HT1080 (cell line): ENCODE measurements at places on chromosomes 4 and X. TPM values are rescaled to one million over a fixed set of nuclear protein-coding genes. Genes with fewer than 3 reads are reported as not detected.

The NR3C2 gene
- total RNA-seq: 1.4 and 1.8 TPM in 2 replicates

The APLN gene
- 3.8 and 4.8 TPM in 2 replicates for total RNA-seq

The MAP3K15 gene
- 3.2 and 4.5 TPM in 2 replicates for total RNA-seq

The SSX2B gene
- 0.43 TPM in 1 of 2 replicates, not detected in the other for total RNA-seq

The HSFX4 gene
- not detected in 2 replicates for total RNA-seq

The CYSLTR1 gene
- total RNA-seq: not detected in 2 replicates

The FAAH2 gene
- 0.03 TPM in 1 of 2 replicates, not detected in the other for total RNA-seq

The SCRG1 gene
- not detected in 2 replicates for total RNA-seq

The CYLC1 gene
- not detected in 2 replicates for total RNA-seq

The TMEM271 gene
- not detected in 2 replicates for total RNA-seq

The ARX gene
- total RNA-seq: 0.03 and 0.27 TPM in 2 replicates

The HERC5 gene
- total RNA-seq: 0.20 and 0.95 TPM in 2 replicates

The CACNA1F gene
- total RNA-seq: not detected in 2 replicates

The VCX3B gene
- 1.2 and 3.8 TPM in 2 replicates for total RNA-seq

The HTRA3 gene
- total RNA-seq: 0.16 and 0.20 TPM in 2 replicates

The RAB9B gene
- 0.63 and 0.68 TPM in 2 replicates for total RNA-seq

The BMP3 gene
- 0.02 TPM in 1 of 2 replicates, not detected in the other for total RNA-seq

The ZFYVE28 gene
- 5.0 and 5.4 TPM in 2 replicates for total RNA-seq

The ADAMTS3 gene
- 3.9 and 4.1 TPM in 2 replicates for total RNA-seq

The FGFBP2 gene
- not detected in 2 replicates for total RNA-seq

The UGT2B17 gene
- total RNA-seq: not detected in 2 replicates

The AFF1 gene
- 8.4 and 13.5 TPM in 2 replicates for total RNA-seq

The TEX13D gene
- total RNA-seq: 0.05 TPM in 1 of 2 replicates, not detected in the other

The GLUD2 gene
- total RNA-seq: 0.30 and 0.34 TPM in 2 replicates

The DGAT2L6 gene
- not detected in 2 replicates for total RNA-seq

The RHOXF2B gene
- total RNA-seq: not detected in 2 replicates

The BEND4 gene
- 0.57 and 1.2 TPM in 2 replicates for total RNA-seq

The DCAF8L2 gene
- not detected in 2 replicates for total RNA-seq

The SMIM43 gene
- total RNA-seq: not detected in 2 replicates

The LUZP4 gene
- total RNA-seq: not detected in 2 replicates

The ELF4 gene
- 13.1 and 18.2 TPM in 2 replicates for total RNA-seq

The TDO2 gene
- 0.50 and 1.0 TPM in 2 replicates for total RNA-seq
